ENCODE measurements at places on chromosomes 4 and X. TPM values are rescaled to one million over a fixed set of nuclear protein-coding genes. Genes with fewer than 3 reads are reported as not detected.

GRCh38 chr4:150327262-150327780 is 249.1 kb downstream of the DCLK2 start:
- H3K27ac ChIP-seq, result no peak overlapping the region
- no peaks in the 10 kb centered on the region for H3K4me1 ChIP-seq
- no peaks in the 10 kb centered on the region for H3K27me3 ChIP-seq
- DNase-seq, result no peak
- H3K36me3 ChIP-seq, result no peaks in the 10 kb centered on the region

The NAP1L3 gene
- 0.57 TPM for total RNA-seq

- peak; percentile 76 for DNase-seq
- H3K36me3 ChIP-seq, result no peaks in the 10 kb centered on the region
- no peaks in the 10 kb centered on the region for H3K27me3 ChIP-seq
- H3K4me1 ChIP-seq, result peaks cover 23% of the 10 kb centered on the region
- H3K27ac ChIP-seq, result peak overlapping the region; percentile 87
Observed at GRCh38 chrX:129772796-129773431, 6.8 kb upstream of the SASH3 start.

The TBX22 gene
- total RNA-seq, result not detected

GRCh38 chr4:2071252-2071911 is 12.3 kb downstream of the NAT8L start:
- H3K27ac ChIP-seq, result no peak overlapping the region
- H3K27me3 ChIP-seq, result no peaks in the 10 kb centered on the region
- H3K4me1 ChIP-seq, result no peaks in the 10 kb centered on the region
- H3K4me3 ChIP-seq, result no peak overlapping the region
- no peak for DNase-seq

- no peaks in the 10 kb centered on the region for H3K27me3 ChIP-seq
- H3K4me3 ChIP-seq, result no peak overlapping the region
- H3K27ac ChIP-seq, result no peak overlapping the region
- peaks cover 53% of the 10 kb centered on the region for H3K36me3 ChIP-seq
- peak; percentile 34 for DNase-seq
Observed at GRCh38 chr4:1376391-1376840, 29.4 kb downstream of the UVSSA start.

DNA sequence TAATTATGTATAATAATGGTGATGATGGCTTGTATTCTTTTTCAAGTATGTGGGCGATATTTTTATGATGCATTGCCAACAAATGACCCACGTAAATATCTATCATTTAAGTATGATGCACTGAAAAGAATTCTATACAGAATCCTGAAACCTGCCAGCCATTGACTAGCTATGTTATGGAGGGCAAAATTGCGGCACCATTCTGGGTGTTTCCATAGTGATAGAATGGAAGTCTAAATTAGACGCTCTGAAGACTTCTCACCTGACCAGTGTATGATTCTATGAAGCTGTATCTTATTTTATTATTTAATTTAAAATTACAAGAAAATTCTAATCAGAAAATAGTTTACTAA is 677 bp upstream of the CENPC start:
- no peaks in the 10 kb centered on the region for H3K27me3 ChIP-seq
- DNase-seq, result no peak
- H3K4me1 ChIP-seq, result peaks cover 23% of the 10 kb centered on the region

DNA sequence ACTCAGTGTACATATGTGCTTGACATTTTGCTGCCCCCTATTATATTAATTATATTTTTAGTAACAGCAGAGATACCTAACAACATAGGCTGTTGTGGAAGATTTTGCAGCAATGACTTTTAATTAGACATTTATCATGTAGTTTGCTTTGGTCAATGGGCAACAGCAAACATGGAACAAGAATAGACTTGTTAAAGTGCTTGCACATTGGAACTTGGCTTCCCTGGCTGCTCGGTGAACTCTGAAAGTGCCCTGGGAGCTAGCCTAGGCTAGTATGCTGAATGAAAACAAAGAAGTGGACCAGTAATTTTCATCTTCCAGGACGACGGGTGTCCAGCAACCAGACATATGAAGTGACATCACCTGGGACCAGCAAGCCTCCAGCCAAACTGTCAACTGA is 1157.1 kb downstream of the ARAP2 start:
- DNase-seq, result no peak
- H3K27ac ChIP-seq, result no peak overlapping the region
- H3K27me3 ChIP-seq, result no peaks in the 10 kb centered on the region
- no peaks in the 10 kb centered on the region for H3K36me3 ChIP-seq

DNA sequence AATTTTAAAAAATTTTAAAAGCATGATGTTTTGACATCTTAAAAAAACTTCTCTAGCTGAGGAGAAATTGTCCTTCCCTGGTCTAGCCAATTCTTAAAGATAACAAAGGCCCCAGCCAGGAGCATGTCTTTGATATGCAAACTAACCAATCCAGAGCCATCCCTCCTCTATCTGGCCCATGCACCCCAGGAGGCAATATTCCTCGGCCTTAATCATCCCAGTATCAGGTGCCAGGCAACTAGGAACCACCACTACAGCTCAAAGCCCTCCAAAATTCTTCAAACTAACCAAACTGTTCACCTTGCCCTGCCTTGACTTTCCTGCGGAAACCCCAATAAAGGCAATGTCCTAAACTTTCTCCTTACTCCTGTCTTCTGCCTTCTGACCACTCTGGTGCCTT is 97.8 kb upstream of the USP9X start:
- H3K27ac ChIP-seq, result no peak overlapping the region
- H3K4me3 ChIP-seq, result no peak overlapping the region
- H3K27me3 ChIP-seq, result no peaks in the 10 kb centered on the region
- no peaks in the 10 kb centered on the region for H3K4me1 ChIP-seq
- no peaks in the 10 kb centered on the region for H3K36me3 ChIP-seq

The ZCCHC13 gene
- total RNA-seq, result not detected

The VCX3B gene
- total RNA-seq, result not detected

DNA sequence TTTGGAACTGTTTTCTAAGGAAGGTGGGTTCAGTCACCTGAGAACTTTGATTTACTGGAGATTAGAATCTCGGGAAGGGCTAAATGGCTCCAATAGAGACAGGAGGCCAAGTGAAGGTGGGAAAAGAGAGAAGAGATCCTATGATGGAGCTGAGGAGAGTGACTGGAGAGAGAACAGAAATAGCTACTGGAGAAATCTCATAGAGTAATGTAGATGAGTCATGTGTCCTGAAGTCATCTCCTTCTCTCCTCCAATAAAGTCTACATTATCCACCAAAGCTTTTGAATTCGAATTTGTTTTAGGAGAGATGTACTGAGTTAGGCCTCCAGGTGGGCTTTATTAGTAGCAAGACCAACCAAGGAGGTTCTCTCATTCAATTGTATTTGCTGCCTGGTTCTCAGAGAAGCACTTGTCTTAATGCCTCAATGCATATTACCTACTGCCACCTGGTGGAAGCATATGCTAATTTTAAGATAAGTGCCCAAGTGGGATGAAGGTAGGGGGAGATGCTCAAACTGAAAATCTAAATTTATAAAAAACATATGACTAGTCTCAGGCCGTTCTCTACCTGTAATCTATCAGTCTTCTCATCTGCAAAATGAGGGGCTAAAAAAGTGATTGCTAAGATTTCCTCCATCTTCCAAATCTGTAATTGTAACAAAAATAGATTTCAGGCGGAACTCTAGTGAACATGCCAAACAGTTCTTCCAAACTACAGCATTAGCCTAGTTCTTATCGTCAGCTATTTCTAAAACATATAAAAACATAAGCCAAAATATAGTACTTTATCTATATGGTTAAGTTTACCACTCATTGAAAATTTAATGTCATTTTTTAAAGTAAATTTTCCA is 24.4 kb downstream of the TXK start:
- H3K27ac ChIP-seq, result no peak overlapping the region
- no peaks in the 10 kb centered on the region for H3K36me3 ChIP-seq
- no peaks in the 10 kb centered on the region for H3K4me1 ChIP-seq
- DNase-seq, result no peak

The GPR143 gene
- not detected for total RNA-seq

DNA sequence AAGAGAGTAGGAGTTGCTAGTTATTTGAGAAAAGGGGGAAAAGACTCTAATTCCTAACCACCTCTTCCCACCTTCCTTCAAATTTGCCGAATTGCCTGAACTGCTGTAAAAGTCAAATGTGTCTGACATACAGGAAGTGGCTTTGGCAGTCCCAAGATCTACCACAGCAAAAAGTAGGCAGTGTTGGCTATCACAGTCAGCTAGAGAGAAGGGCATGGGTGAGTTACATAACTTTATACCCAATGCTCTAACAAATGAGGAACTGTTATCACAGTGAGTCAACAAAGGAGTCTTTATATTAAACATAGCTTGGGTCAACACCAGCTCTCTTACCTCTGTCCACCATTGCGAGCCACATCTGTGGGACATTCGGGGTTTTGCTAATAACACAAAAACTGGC is 2.4 kb upstream of the MBNL3 start:
- H3K36me3 ChIP-seq, result no peaks in the 10 kb centered on the region
- peak; percentile 57 for DNase-seq
- no peaks in the 10 kb centered on the region for H3K27me3 ChIP-seq

The ERCC6L gene
- total RNA-seq, result 0.76 TPM

DNA sequence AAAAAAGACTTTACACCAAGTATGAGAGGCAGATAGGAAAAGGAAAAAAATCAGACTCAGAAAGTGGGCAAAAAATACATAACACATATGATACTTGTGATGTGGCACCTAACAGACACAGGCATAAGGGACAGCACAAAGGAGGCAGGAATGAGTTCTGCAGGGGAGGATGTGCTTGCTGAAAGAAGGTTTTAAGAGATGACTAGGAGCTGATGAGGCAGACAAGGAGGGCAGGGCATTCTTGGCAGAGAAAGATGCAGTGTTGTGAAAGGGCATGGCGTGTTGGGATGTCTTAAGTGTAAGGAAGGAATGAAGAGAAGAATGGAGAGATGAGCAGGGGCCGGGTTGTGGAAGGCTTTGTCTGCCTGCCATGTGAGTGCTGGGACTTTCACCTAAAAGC is 49.7 kb upstream of the TMEM154 start:
- no peaks in the 10 kb centered on the region for H3K27me3 ChIP-seq
- H3K27ac ChIP-seq, result no peak overlapping the region
- DNase-seq, result no peak
- H3K36me3 ChIP-seq, result no peaks in the 10 kb centered on the region
- no peak overlapping the region for H3K4me3 ChIP-seq

The GIMD1 gene
- 3.1 TPM for total RNA-seq

DNA sequence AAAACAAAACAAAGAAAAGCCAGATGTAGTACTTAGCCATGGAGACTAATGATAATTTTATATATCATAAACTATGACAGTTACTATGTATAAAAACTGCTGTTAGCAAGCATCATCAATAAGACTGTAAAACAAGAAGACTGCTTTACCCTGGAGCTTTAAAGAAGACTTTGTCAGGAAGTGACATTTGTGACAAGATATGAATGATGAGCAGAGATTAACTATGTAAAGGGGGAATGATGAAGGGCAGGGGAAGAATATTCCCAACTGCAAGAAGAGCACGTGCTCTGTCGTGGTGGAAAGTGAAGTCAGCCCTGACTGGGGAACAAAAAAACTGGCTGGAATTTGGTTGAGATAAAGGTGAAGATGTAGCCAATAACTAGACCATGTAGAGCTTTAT is 617.1 kb upstream of the AMOT start:
- no peaks in the 10 kb centered on the region for H3K27me3 ChIP-seq
- H3K4me1 ChIP-seq, result no peaks in the 10 kb centered on the region
- no peak overlapping the region for H3K4me3 ChIP-seq
- DNase-seq, result no peak
- H3K27ac ChIP-seq, result no peak overlapping the region

DNA sequence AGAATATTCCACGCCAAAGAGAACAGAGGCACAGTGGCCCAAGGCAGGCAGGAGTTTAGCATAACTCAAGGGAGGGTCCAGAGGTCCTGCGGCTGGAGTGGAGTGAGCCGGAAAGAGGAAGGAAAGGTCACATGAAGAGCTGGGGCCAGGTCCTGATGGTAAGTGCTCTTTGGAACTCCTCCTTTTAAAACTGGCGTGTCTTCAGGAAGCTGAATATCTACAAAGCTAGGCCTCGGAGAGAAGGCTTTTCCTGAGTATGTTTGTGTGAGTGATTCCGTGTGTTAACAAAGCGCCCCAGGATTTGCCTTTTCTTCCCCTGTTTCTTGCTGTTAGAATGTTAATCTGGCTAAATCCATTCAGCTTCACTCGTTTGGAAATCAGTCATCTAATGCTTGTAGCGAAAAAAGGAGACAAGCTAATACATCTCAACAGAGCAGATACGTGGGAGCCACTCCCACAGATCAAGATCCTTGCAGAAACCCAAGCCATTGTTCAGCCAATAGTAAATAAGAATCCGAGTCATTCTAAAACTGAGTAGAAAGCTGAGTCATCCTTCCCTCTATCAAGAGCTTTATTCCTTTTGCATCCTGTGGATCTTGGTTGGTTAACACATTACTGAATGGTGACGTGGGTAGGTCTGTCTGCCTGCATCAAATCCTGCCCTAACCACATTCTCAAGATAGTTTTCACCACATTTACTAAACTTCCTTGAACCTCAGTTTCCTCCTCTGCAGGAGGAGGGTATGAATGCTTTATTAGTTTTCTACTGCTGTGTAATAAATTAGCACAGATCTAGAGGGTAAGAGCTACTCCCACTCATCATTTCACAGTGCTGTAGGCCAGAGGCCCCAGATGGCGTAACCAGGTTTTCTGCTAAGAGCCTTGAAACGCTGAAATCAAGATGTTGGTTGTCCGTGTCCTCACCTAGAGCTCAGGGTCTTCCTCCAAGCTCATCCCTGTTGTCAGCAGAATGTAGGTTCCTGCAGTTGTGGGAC is 43.2 kb upstream of the RBM47 start:
- no peak for DNase-seq
- no peak overlapping the region for H3K27ac ChIP-seq
- H3K4me1 ChIP-seq, result no peaks in the 10 kb centered on the region

DNA sequence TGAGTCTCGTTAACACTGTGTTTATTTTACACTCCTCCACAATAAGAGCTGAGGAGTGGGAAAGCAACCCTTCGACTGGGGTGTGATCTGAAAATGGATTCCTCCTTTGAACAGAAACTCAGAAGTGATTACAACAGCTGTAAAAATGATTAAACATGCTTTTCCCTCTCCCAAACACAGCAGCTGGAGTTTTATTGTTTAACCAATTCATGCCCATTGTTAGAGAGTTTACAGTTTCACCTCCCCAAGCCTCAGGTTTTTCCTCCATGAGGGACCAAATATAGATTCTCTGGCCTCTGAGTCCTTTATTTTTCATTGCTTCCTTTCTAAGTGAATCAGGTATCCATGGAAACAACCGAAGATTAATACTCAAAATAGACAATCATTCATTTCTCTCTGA is 263.0 kb upstream of the TAPT1 start:
- H3K4me3 ChIP-seq, result no peak overlapping the region
- no peaks in the 10 kb centered on the region for H3K4me1 ChIP-seq
- no peak for DNase-seq
- no peaks in the 10 kb centered on the region for H3K36me3 ChIP-seq
